NB4 (cell line): ENCODE measurements at places on chromosomes 16 and 17.

- no peak for DNase-seq
Measured at GRCh38 chr16:12600116-12600515, 203.6 kb downstream of the CPPED1 start.

- no peak for DNase-seq
Measured at GRCh38 chr16:72198021-72198711, 26.2 kb upstream of the PMFBP1 start.

GRCh38 chr16:2077696-2078095 lies 29.9 kb downstream of the TSC2 start:
- DNase-seq, result no peak

GRCh38 chr16:68328860-68329390 lies 18.1 kb downstream of the PRMT7 start:
- no peak for DNase-seq

DNA sequence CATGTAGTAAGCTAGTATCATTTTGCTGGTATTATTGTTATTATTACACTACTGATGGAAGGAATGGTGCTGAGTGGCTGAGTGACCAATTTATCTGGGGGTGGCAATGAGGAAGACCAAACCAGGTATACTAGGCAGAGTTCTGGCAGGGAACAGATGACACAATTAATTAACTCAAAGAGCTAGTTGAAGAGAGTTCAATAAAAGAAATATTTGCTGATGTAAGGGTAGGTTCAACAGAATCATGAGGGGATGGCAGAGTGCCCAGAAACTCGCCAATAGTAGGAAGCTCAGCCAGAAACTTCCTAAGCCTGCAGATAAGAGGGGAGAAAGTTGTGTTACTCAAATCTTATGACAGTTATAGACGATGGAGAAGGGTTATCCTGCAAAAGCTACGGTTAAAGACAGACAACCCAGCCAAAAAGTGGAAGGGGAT lies 352.5 kb downstream of the KCNJ2 start:
- DNase-seq, result no peak

DNA sequence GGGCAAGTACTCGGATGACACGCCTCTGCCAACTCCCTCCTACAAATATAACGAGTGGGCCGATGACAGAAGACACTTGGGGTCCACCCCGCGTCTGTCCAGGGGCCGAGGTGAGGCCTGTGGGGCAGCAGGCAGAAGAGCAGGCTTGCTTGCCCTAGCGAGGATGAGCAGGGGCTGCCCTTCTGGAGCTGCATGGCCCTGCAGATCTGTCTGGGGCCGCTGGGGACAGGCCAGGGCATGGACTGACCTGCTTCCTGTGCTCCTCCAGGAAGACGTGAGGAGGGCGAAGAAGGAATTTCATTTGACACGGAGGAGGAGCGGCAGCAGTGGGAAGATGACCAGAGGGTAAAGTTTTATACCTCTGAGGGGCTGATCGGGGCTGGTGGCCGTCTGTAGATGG lies 5.3 kb downstream of the DHX38 start:
- DNase-seq, result no peak

- no peak for DNase-seq
Measured at GRCh38 chr17:75182319-75182568, 515 bp downstream of the SUMO2 start.

DNA sequence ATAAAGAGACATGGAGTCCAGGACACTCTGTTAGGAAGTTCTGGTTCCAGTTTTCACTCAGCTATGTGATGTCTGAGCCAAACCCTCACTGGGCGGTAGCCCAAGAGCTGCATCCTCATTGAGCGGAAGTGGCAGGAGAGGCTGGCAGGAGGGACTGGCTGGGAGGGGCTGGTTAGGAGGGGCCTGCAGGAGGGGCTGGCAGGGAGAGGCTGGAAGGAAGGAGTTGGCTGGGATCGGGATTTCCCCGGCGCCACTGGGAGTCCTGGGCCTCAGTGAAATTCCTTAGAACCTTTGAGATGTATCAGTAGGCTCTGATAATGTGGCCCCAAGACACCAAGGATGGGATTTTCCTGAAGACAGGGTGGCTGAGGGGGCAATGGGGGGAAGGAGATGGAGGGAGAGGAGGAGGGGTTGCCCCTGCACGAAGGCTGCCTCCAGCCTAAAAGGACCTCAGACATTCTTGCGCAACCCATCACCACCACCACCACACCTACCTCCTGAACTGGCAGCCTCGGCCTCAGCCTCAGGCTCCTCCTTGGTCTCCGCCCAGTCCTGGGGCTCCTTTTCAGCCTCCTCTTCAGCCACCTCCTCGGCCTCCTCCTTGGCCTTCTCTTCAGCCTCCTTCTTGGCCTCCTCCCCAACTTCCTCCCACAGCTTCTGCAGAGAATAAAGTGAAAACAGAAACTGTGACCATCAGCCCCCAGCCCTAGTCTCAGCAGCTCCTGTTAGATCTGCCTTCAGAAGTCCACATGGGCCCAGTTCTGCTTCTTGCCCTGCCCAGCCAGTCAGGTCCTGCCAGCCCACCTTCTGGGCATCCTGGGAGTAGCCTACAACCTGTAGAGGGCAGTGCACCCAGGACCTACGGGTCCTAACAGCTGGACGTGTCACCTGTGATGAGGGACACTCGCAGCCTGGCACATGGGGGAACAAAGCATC lies 31.7 kb downstream of the CNGB1 start:
- peak; percentile 62 for DNase-seq

DNA sequence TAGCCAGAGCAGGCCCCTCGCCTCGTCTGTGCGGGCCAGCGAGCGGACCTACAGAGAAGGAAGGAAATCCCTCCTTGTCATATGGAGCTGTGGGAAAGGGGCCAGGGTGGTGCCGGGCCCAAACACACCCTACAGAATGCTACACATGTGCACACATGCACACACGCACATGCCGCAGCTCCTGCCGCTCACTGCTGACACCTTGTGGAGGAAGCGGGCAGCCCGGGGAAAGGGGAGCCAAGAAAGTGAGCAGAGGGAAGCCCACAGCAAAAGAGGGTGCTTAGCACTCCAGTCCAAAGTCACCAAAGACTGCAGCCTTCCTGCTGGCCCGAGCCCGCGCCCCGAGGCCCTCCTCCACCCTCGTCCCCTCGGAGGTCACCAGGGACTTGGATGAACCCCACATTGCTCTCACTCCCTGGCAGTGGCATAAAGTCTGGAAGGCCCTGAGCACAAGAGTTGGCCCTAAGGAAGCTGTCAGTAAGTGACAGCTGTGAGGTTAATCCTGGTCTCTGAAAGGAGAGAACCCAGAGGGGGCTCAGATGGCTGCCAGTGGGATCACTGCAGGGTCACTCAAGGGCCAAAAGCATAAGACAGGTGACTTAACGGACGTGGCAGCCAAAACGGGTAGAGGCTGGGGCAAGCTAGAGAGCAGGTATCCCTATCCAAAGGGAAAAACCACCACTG lies 68.2 kb downstream of the MYO18A start:
- DNase-seq, result peak; percentile 87

DNA sequence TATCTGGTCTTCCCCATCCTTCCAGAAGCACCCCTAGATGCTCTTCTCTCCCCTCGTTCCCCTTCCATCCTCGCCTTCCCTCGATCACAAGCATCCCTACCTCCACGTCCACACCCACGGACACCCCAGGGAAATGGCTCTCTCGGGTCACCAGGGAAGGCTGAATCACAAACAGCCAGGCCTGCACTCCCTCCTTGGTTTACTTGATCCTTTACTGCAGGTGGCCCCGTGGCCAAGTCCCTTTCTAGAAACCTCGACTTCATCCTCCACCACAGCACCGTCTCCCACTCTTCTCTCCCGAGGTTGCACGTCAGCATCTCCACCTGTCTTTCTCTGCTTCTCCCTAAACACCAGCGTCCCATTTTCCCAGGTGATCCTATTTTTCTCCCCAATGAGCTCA lies 6.5 kb upstream of the RBFOX3 start:
- no peak for DNase-seq

- no peak for DNase-seq
Measured at GRCh38 chr17:73630965-73631595, 13.2 kb downstream of the SDK2 start.

DNA sequence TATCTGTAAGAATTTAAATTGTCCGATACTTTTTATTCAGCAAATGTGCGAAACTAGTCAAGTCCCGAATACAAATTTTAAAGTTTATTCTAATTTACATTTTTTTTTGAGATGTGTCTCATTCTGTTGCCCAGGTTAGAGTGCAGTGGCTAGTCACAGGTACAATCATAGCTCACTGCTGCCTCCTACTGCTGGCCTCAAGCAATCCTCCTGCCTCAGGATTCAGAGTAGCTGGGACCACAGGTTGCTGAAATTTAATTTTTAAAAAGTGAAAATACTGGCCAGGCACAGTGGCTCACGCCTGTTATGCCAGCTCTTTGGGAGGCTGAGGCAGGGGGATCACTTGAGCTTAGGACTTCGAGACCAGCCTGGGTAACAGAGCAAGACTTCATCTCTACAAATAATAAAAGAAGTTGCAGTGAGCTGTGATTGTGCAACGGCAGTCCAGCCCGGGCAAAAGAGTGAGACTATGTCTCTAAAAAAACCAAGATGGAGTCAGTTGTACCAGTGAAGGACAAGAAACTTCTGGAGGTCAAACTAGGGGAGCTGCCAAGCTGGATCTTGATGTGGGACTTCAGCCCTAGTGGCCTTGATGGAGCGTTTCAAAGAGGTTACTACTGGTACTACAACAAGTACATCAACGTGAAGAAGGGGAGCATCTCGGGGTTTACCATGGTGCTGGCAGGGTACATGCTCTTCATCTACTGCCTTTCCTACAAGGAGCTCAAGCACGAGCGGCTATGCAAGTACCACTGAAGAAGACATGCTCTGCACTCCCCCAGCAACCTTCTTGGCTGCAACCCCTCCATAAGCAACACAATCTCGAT lies 5.6 kb downstream of the POLG2 start:
- DNase-seq, result peak; percentile 69

- DNase-seq, result no peak
Measured at GRCh38 chr16:86831366-86831765, 253.0 kb downstream of the FOXL1 start.

GRCh38 chr16:10601444-10602408 lies 21.3 kb upstream of the EMP2 start:
- no peak for DNase-seq

DNA sequence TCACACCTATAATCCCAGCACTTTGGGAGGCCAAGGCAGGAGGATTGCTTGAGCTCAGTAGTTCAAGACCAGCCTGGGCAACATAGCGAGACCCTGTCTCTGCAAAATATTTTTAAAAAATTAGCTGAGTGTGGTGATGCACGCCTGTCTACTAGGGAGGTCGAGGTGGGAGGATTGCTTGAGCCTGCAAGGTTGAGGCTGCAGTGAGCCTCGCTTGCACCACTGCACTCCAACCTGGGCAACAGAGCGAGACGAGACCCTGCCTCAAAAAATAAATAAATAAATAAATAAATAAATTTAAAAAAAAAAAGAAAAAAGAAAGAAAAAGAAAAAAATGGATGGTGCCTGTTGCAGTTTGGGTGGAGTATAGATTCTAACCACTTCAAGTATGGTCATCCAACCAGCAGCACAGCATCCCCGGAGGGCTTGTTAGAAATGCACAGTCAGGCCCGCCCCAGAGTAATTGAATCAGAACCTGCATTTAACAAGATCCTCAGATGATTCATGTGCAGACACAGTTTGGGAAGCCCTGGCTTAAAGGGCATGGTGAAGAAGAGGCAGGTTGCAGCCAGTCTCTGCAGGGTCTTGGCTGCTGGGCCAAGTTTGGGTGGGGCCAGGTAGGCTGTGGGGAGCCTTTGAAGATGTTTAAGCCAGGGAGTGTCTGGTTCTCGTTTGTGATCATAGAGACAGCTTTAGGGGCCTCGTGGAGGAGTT lies 40.8 kb downstream of the MRC2 start:
- peak; percentile 57 for DNase-seq

DNA sequence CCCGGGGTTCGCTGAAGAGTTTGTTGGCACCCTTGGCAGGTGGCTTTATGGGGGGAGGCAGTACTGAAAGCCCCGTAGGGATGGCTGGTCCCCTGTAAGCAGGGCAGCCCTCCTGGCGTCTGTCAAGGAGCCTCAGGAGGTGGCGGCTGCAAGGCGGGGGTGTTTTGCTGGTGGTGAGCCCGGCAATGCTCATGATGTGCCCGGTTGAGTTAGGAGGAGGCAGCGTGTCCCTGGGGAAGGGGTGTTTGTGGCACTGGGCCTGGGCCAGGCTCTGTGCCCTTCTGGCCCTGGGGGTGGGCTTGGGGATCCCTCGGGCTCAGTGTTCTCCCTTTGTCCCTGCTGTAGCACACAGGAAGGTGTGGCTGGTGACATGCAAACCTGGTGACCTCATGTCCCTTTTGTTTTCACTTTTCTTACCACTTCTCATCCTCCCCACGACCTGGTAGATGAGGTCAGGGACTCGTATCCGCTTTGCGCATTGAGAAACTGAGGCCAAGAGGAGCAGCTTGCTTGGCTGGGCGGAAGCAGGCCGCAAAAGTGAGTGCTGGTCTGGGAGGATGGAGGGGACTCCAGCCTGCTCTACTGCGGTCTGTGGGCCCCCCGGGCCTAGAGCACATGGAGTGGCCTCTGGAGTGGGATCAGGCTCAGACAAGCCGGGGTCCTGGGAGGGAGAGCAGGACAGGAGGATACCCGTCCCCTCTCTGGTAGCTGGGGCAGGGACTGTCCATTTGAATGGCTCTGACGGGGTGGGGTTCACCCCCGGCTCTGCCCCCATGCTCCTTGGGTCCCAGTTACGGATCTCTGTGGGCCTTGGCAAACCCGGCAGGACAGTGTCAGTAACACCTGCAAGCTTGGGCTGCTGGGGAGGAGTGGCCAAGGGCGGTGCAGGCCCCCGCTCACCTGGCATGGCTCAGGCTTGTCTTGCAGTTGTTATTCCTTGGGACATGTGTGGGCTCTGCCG lies 2.2 kb downstream of the SNN start:
- no peak for DNase-seq

DNA sequence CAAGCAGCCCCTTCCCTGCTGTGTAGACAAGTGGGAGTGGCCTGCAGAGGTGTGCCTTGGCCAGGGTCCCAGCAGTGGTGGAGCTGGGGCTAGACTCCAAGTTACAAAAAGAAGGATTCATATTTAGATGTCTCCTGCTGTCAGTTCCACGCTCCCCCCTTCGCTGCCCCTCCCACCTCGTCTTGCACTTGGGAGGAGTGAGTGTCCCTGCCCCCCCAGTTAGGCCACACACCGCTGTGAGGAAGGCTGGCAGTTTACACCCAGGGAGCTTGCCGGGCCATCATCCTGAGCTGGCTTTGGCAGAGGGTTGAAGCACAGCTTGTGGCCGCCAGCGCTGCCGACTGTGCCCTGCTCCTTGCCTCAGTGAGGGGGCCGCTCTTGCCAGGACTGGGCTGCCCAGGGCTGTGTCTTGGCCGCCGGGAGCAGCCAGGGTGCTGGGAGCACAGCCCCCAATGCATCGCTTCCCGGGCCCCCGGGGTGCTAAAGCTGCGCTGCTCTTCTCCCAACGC lies 44.3 kb downstream of the ELAC2 start:
- DNase-seq, result no peak

DNA sequence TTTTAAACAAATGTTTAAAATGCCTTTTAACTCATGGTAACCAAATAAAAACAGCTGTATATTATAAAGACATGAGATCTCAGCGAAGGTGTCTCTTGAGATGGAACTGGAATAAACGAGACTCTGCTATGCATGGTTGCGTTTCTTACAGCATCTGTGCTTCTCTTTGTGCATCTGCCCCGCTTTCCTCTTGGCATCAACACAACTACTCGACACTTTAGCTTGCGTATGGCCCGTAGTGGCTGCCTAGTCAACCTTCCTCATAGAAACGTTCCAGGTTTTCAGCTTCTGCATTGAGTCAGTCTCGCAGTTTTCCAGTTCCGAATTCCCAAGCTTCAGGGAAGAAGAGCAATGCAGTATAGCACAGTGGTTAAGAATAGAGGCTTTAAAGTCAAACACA lies 214.9 kb downstream of the CEP112 start:
- DNase-seq, result no peak
